C1 segment of cervical spinal cord (tissue), 14 donors: ENCODE measurements at places on chromosomes 13 and 19.

- no peak for DNase-seq
Observed at GRCh38 chr19:46198756-46199155, 30.8 kb upstream of the IGFL1 start.

GRCh38 chr13:45626731-45627374 lies 11.3 kb upstream of the ERICH6B start:
- no peak for DNase-seq

- no peak for DNase-seq
Observed at GRCh38 chr19:29622166-29623070, 16.3 kb downstream of the POP4 start.

DNA sequence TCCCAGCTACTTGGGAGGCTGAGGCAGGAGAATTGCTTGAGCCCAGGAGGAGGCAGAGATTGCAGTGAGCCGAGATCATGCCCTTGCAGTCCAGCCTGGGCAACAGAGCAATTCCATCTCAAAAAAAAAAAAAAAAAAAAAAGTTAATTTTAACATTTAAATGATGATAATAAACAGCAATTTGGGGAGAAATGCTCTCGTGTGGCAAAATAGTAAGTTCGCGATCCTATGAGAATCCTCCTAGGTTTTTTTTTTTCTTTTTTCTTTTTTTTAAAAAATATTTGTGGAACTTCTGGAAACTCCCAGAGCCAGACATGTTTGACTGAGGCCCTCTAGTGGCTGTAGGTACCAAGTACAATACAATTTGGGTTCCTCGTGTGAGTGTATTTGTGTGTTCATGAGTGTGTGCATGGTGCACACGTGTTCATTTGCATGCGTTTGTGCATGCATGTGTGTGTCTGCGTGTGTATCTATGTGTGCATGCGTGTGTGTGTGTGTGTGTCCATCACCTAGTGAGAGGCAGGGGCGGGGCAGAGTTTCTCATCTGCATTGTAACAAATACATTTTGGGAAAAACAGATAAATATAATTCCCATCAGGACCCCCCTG lies 31.2 kb downstream of the TMPRSS9 start:
- no peak for DNase-seq

GRCh38 chr19:39814595-39814994 lies 19.4 kb downstream of the DYRK1B start:
- no peak for DNase-seq

DNA sequence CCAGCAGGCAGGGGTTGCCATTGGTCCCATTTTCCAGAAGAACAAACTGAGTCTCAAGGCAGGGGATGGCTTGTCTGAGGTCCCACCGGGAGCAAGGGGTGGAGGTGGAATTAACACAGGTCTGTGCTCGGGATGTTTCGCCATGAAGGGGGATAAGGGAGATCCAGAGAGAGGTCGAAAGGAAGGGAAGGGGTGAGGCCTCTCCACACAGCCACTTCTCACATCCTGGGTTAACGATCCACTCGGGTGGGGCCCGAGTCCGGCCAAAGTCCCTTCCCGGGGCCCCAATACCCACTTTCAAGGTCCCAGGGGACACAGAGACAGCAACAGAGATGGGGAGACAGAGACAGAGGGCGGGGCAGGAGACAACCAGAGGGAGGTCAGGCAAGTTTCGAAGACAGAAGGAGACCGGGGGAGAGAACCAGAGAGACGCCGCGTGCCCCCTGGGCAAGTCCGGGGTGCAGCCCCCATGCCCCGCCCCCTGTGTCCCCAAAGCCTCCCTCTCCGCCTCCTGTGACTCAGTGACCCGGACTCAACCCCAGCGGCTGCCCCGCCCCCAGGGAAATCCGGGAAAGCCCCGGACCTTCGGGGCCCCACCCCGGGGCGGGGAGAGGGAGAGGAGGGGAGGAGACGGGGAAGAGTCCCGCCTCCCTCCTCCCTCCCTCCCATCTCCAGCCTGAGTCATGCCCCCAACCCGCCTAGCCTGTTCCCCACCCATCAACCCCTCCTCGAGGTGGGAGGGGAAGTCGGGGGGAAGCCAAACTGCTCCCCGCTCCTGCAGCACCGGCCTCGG lies 1.4 kb upstream of the BCL3 start:
- peak; percentile 6 for DNase-seq

GRCh38 chr19:5961969-5962945 lies 15.7 kb downstream of the RANBP3 start:
- no peak for DNase-seq

DNA sequence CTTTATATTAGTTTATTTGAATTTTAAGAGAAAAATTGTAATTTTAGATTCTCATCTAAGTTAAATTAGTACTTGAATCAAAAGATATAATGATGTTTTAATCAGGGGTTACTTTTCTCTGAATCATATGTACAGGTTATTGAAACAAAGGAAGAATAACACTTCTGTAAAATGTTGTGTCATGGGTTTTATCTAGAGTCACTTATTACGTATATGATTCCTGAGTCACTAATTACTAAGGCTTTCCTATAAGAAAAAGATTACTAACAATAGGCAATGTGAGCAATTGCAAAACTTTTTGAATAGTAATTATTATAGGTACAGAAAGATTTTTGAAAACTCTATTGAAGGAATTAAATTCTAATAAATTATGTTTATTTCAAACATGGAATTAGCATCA lies 99.2 kb upstream of the KLF5 start:
- DNase-seq, result no peak

DNA sequence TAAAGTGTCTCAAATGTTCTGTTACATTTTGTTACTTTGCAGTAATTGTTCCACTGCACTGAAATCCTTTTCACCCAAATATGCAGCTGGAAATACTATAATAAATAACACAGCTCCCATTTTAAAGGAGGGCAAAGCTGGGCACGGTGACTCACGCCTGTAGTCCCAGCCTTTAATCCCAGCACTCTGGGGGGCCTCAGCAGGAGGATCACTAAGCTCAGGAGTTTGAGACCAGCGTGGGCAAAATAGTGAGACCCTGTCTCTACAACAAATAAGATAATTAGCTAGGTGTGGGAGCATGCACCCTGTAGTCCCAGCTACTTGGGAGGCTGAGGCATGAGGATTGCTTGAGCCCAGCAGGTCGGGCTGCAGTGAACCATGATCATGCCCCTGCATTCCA lies 7.5 kb upstream of the UBAC2 start:
- DNase-seq, result no peak

- no peak for DNase-seq
Observed at GRCh38 chr13:92864584-92865284, 361.9 kb upstream of the GPC6 start.

DNA sequence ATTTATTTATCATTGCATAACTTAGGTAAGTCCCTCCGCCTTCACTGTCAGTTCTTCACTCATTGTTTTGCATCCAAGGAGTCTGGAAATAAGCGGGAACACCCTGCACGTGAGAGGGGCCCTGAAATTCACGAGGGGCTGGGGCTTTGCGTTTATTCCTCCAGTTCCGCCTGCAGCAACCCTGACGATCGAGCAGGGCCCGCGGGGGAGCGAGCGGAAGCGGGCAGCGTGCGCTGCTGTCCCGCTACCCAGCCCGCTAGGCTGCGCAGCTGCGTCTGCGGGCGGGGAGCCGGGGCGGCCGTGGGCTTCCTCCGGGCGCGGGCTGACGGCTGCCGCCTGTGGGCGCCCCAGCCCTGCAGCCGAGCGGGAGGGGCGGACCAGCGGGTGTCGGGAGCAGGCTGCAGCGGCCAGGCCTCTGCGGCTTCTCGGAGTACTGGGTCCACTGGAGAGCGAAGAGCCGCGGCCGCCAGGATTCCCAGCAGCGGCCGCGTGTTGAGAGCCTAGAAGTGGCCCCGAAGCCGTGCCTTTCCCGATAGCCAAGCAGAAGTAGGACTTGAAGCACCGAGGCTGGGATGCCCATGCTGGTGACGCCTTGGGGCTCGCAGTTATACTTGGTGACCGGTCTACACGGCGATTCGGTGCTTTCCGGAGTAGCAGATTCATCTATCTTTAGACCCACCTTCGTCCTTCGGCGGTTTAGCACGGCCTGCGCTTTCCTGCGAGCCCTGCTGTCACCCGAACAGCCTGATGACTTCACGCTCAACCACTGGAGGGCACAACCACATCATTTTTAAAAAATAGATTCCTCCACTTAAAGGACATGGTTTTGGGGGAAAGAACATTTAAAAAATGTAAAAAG lies 32.9 kb upstream of the SACS start:
- DNase-seq, result peak; percentile 46

DNA sequence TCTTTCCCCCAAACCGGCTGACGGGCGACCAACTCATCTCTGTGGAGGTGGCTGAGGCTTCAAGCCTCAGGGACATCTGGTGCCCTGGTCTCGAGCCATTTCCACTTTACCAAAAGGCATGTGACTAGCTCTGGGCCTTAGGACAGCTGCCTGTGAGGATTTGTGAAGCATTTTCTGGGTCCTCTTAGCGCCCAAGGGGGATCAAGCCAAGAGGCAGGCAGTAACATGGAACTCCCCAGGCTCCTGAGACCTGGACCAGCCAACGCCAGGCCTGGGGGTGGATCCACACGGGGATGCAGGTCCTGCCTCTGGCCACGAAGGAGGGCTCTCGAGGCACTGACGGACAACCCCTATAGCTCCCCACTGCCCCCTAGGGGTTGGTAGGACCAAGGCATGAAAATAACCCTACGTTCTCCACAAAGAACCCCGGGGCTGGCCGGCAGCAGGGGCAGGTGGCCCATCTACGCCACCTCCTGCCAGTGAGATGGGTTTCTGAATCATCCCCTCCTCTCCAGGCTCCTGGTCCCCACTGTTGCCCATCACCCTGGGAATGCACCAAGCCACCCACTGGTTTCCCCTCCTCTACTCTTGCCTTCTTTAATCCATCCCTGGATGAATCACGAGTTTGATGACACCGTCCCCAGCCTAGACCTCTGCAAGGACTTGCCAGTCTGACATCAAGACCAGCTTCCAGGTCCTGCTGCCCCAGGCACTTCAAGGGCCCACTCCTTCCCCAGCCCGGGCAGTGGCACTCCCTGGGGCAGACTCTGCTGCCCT lies 7.0 kb upstream of the MYDGF start:
- no peak for DNase-seq

- DNase-seq, result no peak
Observed at GRCh38 chr13:30702006-30702405, 33.3 kb upstream of the ALOX5AP start.

DNA sequence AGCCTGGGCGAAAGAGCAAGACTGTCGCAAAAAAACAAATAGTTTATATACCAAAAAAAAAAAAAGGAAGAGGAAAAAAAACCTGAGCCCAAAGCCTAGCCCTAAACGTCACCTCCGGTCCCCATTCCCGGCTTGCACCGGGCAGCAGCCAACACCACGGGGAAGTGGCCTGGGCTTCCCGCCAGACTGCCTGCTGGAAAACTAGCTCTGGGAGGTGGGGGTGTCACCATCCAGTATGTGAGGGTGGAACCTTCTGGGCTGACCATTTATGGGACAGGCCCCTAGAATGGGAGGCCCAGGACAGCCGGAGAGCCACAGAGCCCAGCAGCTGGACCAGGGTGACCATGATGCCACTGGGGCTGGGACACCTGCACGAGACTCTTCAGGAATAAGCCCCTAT lies 37.3 kb downstream of the IL12RB1 start:
- DNase-seq, result peak; percentile 54
